Left ventricle myocardium inferior (tissue), 1 donor: ENCODE measurements at places on chromosomes 1 and 21.

GRCh38 chr1:224065455-224065854, 48.5 kb upstream of the FBXO28 start:
- DNase-seq = no peak

DNA sequence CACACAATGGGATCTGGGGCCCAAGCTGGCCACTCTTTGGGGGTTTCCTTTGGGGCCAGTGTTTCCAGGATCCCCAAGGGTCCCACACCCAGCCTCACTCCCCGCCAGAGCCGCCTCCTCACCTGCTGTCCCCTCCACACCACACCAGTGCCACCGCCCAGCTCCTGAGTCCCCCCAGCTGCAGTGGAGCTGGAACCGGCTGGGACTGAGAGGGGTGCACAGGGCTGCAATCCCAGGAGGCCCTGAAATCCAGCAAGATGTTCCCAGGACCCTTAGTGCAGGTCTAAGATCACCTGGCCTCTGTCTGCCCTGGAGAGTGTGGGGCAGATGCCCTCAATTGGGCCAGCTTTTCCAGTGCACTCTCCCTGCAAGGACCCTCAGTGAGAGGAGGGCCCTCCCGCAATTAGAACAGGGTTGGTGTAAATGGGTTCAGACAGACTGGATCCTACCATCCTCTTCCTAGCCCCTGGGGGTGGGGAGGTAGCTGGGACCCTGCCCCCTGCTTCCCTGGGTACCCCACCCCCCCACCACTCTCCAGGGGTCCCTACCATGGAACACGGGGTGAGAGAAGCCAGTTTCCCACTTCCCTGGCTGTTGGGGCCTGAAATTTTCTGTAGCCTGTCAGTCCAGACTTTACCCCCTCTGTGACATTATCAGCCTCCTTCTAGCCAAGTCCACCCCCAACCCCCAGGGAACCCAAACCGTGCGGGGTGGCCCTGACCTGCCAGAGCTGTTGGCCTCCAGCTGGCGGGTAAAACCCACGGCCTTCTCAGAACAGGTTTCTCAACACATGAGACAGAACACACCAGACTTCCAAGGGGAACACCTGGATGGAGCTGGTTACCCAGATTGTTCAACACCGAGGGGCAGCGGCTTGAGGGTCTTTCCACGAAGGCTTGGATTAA, 7.0 kb downstream of the KRTAP10-12 start:
- no peak for DNase-seq

DNA sequence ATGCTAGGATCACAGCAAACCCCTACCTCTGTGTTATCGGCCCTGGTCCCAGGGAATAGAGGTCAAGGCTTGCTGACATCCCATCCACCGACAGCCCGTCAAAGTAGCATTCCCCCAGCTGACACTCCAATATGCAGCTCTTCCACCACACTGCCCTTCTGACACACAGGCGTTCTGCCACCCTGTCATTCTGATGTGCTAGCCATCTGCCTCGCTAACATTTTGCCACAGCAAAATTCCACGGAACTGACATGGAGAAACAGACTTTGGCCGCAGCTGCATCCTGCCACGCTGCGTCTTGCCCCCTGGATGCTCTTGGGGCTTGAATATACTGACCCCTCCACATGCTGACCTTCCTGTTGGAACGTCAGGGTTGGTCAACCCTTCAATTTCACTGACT, 163.2 kb upstream of the CSF3R start:
- no peak for DNase-seq

- peak; percentile 18 for DNase-seq
Observed at GRCh38 chr1:169604781-169605560, 18.7 kb upstream of the F5 start.

DNA sequence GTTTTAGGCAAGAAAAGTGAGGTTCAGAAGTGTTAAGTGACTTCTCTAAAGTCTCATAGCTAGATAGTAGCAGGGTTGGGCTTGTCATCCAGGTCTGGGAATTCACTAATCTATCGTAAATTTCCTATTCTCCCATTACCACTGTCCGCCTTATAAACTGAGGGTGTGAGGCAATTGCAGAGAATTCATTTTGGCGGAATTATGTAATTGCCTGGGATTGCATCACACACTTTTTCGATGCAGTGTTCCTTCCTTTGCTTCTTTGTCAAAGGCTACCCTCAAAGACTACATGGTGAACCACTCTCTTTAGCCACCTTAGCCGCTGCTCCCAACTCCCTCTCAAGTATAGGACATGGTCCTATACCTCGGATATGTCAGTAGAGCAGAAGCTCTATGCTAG, 19.1 kb downstream of the SELP start:
- no peak for DNase-seq

DNA sequence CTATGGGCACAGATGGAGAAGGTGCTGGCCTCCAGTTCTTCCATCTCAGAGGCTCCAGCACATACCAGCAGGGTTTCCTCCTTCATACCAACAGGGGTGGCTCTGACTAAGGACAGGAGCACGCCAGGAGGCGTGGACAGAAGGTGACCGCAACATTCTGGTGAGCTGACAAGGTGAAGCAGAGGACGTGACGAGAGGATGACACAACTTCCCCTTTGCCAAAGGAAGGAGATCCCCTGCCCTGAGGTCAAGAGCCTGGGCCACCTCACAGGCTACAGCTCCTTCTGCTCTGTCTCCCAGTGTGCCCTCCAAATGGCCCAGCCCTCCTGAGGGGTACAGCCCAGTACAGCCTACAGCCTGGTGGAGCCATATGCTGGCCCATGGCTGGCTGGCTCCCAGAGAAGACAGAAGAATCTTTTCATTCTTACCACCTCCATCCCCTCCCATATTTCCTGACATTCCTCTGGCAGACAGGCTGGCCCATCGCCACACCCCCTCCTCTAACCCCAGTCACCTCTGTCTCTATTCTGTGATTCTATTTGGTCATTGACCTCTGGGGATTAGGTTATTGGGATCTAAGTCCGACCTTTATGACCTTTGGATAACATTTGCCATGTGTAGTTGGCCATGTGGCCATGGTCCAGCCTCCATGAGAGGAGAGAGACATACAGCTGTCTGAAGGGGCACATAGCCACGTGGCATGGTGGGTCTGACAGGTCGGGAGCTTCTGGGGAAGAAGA, 5.1 kb upstream of the LAMB3 start:
- DNase-seq = no peak

DNA sequence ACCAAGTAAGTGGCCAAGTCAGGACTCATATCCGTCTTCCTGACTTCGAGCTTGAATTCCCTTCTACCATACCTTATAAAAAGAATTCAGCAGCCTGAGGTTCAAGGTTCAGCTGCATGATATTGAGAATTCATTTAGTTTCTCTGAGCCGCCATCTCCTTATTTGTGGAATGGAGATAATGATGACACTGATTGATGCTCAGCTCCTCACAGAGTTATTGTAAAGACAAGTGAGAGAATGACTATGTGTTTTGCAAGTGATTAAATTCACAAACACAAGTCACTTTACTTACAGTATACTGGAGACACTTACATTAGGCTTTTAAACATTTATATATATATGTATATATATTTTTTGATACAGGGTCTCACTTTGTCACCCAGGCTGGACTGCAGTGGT, 39.8 kb upstream of the SCAF4 start:
- DNase-seq = no peak

DNA sequence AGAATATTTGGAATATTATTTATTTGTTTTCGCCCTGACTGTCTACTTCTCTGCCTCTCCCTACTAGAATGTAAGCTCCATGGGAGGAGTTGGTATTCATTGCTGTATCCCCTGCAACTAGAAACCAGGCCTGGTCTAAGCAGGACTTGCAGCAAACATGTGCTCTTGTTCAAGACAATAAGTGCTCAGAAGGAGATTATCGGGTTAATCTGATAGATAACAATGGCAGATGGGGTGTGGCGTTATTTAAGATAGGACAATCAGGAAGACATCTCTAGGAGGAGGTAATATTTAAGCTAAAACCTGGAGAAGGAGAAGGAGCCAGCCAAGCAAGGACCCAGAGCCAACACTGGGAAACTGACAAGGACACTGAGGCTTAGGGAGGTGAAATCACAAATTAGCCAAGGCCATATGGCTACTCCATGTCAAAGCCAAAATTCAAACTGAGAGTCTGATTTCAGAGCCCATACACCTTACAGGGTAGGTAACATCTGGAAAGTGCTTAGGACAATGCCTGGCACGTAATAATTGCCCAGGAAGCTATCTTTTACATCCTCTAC, 41.5 kb downstream of the STYXL2 start:
- no peak for DNase-seq

DNA sequence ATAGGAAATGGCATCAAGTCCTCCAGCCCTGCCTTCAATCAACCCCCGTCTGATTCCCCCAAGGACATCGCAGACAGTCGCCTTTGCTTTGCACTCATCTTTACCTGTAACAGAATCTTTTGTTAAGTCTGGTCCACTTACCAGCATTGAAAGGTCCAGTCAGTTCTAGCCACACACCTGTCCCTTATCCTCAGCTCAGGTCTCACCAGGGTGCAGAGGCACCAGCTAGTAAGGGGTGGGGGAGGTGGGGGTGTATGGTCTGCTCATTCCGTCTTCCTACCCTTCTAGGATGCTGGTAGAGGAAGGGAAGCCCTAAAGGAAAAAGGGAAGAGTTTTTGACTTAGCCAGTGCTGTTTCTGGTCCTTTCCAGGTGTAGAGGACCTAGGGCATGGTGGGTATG, 427.7 kb downstream of the MATN1 start:
- DNase-seq = no peak

- DNase-seq = no peak
Observed at GRCh38 chr1:201427963-201428362, 6.4 kb upstream of the TNNI1 start.

- DNase-seq = no peak
Observed at GRCh38 chr1:162107911-162108310, 38.4 kb downstream of the NOS1AP start.

DNA sequence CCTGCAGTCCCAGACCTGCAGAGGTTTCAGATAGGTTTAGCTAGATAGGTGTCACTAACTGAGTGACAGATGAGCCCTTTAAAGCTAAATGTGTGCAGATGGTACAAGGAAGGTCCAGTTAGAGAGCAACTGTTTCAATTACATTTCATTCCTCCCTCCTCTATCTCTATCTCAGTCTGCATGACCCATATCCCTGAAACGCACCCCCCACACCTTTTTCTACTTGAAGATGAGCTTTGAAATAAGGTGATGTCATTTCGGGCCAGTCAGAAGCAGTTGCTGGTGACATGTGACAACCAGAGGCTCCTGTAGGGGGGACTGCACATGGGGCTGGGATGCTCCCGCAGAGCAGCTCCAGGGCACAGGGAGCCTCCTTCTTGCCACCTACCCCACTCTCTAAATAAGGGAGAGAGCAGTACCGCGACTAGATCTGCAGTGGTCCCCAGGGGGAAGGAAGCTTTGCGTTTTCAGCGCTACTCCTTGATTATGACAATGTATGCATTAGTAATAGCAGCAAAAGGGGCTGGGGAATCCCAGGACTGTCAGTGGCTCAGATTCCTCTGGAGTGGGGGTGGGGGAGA, 4.3 kb downstream of the ATP8B2 start:
- DNase-seq = no peak

GRCh38 chr1:35184495-35185199, 8.3 kb downstream of the SFPQ start:
- no peak for DNase-seq

GRCh38 chr21:45640001-45640887, 3.3 kb upstream of the PCBP3 start:
- no peak for DNase-seq

GRCh38 chr1:150093805-150094204, 26.2 kb downstream of the VPS45 start:
- DNase-seq = no peak

GRCh38 chr1:87263785-87264184, 64.9 kb upstream of the LMO4 start:
- no peak for DNase-seq

- DNase-seq = no peak
Observed at GRCh38 chr1:22490309-22490708, 38.7 kb downstream of the ZBTB40 start.

DNA sequence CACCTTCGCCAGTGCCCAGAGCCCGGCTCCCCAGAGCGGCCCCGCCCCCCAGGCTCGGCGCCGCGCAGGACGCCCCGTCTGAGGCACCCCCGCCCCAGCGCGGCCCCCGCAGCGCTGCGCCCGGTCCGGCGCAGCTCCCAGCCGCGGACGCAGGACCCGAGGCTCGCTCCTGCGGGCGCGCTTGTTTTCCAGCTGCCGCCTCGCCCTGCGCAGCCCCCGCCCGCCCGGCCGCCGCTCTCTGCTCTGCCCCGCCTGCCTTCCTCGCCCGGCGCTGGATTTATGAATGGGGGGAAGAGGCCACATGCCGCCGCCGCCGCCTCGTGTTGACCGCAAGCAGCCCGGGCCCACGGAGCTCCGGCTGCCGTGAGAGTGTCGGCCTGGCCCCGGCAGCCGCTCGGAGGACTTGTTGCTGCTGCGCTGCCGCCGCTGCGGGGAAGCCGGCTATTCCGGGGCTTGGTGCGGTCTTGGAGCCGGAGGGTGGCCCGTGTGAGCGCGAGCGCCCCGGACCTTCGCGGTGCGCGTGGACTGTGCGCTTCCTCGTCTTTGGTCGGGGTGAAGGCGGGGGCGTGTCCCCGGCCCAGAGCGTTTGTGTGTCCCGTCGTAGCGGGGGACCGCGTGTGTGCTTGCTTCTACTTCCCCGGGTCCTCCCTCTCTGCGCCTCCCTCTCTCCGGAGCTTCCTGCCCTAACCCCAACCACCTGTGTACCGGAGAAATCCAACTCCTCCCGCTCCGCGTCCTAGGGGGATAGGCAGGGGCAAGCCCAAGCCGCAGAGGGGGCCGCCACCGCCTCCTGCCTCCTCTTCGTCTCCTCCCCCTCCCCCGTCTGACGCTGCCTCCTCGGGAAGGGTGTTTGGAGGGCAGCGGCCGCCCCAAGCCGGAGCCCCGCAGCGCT, 736 bp downstream of the KCNC4 start:
- DNase-seq = peak; percentile 49

DNA sequence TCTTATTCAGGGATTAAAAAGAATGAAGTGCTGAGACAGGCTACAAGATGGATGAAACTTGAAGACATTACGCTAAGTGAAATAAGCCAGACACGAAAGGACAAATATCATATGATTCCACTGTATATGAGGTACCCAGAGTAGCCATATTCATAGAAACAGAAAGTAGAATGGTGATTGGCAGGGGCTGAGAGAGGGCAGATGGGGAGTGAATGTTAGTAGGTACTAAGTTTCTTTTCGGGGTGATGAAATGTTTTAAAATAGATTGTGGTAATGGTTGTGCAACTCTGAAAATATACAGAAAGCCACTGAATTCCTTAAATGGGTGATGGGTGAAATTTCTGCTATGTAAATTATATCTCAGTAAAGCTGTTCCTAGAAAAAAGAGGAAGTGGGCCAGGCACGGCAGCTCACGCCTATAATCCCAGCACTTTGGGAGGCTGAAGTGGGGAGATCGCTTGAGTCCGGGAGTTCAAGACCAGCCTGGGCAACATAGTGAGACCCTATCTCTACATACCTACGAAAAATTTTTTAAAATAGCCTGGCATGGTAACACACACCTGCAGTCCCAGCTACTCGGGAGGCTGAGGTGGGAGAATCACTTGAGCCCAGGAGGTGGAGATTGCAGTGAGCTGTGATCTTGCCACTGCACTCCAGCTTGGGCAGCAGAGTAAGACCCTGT, 15.9 kb downstream of the SLC27A3 start:
- DNase-seq = no peak
